ENCODE measurements at places on chromosomes 12 and 14.

DNA sequence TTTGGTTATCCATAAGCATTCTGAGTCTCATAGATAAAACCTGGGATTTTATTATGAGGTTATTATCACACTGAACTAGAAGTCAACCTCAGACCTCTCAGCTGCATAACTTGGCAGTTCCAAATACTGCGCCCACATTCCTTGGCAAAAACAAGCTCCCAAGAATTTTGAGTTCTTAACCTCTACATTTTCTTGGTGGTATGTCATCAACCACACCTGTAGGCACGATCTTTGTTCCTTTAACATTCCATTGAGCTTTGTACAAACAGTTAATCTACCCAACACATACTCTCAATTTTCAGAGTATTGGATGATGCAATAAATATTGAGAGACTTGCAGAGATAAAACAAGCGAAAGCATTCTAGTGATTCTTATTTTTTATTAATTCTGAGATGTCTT is 371.8 kb upstream of the PRICKLE1 start:
- no peak for DNase-seq

GRCh38 chr14:64601571-64601970 is 51.8 kb downstream of the PPP1R36 start:
- DNase-seq: no peak

GRCh38 chr14:51500776-51501175 is 150.9 kb upstream of the FRMD6 start:
- no peak for DNase-seq

GRCh38 chr12:105171691-105172436 is 64.1 kb downstream of the APPL2 start:
- peak; percentile 33 for DNase-seq

DNA sequence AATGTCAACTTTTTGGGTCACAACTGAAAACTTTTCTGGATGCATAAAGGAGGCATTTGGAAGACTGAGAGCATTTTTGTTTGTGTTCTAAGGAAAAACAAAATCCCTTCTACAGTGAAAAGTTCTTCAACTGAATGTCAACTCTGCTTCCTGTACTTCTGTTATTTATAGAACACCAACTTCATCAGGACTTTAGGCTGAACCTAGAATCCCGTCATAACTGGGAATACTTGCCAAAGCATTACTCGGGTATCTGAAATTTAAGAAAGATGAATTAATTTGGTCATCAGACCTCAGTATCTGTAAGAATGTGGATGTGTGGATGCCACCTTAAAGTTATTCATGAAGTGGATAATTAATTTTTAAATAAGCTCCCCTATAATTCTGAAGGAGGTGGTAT is 73.2 kb downstream of the FERMT2 start:
- DNase-seq: no peak

DNA sequence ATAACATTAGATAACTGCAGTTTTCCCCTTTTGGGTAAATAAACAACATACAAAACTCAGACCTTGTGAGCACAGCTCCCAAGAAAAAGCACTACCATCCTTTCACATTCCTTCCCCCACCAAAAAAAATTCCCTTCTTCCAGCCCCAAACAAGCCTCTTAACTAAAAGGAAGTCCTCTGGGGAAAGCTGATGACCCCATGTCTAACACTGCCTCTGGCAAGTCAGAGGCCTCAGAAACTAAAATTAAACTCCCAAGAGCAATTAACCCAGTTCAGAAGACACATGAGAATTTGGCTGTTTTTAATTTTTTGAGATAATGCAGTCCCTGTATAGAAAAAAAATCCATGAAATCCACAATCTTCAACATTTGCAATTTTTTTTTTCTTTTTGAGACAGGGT is 127.7 kb downstream of the SPTSSA start:
- DNase-seq: no peak

GRCh38 chr12:45565590-45565989 is 163.9 kb upstream of the ARID2 start:
- DNase-seq: no peak

GRCh38 chr12:65593239-65593701 is 231.0 kb upstream of the HMGA2 start:
- no peak for DNase-seq

GRCh38 chr12:129670256-129670920 is 233.4 kb downstream of the TMEM132D start:
- no peak for DNase-seq
